Amniotic stem cell (primary cell): ENCODE measurements at places on chromosomes 12 and 14.
A peak's percentile ranks its signal among the peaks of the same experiment; 100 is the strongest.

DNA sequence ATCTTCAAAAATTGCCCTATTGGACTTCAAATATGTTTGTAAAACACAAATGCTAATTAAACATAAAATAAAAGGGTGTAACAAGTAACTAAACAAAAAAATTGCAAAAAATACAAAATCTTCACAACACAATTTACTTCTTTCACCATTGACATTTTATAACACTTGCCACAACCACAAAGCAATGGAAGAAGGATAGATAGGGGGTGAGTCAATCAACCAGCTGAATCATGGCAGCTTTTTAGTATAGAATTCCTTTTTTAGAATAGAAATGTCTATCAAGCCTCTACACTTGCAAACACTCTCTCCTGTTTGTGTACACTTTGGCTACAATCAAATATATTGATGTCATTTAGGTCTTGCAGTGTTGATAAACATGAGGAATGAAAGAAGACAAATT, 232.7 kb downstream of the SLC16A7 start:
- no peak for DNase-seq

DNA sequence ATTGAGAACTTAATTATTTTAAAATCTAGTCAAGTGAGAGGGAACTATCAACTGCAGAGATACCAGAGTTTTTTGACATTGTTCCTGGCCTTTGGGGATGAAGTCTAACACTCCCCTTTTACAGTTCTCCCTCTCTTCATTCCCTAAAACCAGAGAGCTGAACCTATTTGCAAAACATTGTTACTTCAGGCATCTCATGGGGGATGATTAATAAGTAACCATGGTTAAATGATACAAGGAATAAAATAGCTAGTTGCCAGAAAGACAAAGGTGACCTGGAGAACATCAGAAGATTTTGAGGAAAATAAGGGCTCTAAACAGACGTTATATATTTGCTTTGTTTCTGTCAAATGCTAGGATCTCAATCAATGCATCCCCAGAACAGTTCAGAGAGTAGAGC, 42.3 kb downstream of the PDE6H start:
- no peak for DNase-seq

DNA sequence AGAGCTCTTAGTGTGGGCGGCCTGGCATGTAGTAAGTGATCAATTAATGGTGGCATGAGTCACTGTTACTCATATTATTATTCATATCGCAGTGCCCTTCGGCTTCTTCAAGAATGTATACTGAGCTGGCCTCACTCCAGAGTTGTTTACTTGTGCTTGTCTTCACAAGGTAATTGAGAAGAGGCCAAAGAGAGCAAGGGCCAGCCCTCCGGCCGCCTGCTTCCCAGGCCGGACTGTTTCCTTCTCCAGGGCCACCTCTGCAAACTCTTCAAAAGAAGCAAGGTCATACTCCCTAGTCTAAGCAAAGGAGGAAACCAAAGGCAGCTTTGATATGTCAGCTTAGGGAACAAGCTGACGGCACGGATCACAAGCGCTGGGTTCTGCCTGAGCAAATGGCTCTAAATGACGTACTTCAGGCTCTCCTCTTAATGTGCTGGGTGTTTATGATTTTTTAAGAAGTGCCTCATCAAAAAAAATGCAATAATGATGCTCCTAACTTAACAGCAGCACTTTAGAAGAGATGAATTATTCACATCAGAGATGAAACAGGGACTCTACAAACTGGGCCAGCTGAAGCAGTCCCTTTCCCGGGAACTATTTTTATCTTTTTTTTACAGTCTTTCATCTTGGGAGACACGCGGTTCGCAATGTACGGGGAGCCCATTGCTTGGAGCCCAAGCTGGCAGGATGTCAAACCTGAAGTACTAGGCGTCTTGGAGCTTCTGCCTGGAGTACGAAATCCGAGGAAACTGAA, 65.6 kb upstream of the DLK1 start:
- DNase-seq: no peak

DNA sequence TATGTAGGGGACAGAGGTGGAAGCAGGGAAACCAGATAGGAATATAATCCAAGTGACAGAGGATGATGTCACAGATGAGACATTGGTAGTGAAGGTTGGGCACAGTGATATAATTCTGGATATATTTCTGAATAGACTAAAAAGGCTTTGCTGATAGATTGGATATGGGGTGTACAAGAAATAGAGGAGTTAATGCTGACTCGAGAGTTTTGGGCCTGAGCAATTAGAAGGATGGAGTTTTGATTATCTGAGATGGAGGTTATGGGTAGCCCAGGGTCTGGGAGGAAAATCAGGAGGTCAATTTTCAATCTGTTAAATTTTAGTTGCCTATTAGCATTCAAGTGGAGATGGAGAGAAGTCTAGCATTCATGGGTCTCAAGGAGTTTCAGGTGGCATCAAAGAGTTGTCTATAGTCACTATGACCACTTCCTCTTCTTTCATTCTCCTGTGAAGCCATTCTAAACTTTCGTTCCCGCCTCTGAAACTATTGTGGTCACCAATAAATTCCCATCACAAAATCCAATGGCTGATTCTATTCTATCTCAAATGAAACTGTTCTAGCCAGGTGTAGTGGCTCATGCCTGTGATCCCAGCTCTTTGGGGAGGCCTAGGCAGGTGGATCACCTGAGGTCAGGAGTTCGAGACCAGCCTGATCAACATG, 10.6 kb upstream of the ANO6 start:
- DNase-seq: no peak

DNA sequence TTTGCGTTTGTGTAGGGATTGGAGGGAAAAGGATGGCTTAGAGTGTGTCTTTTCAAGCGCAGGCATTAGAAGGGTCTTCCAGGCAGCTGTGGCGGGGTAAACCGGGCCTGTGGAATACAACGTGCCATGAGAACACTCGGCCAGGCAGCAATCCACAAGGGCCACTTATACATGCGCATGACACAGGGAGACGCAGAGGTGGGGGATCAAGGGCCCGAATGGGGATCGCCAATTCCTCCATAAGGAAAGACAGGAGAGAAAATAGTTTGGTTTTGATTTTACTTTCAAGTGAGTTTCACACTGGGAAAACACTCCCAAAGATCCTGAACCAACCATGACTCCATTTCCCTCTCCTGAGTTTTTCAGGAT, 71.6 kb downstream of the SPRING1 start:
- no peak for DNase-seq

- no peak for DNase-seq
Observed at GRCh38 chr12:3252450-3252891, 175.3 kb downstream of the TSPAN9 start.

GRCh38 chr12:52942066-52942900, 6.6 kb upstream of the KRT18 start:
- DNase-seq: no peak

- peak; percentile 38 for DNase-seq
Observed at GRCh38 chr14:71855399-71856036, 76.7 kb upstream of the RGS6 start.

- no peak for DNase-seq
Observed at GRCh38 chr12:107912421-107913004, 138.0 kb downstream of the ASCL4 start.

DNA sequence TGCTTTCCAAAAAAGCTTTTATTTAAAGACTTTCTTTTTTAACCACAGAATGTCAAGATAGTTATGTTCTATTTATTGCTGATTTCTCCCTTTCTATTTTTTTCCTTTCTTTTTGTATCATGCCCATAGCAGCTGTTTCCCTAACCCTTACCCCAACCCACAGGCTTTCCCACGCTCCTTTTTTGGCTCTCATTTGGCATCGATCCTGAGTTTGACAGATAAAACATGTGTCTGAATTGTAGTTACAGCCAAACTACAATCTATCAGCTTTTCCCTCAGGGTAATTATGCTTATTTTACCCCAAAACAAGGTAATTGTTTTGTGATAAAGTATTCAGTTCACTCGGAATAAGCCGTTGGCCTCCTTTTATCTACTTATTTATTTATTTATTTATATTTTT, 46.7 kb downstream of the PDE3A start:
- no peak for DNase-seq

- no peak for DNase-seq
Observed at GRCh38 chr12:32603858-32604257, 75.2 kb upstream of the DNM1L start.

GRCh38 chr12:6038160-6038559, 86.3 kb downstream of the VWF start:
- no peak for DNase-seq

GRCh38 chr12:101862245-101862644, 15.1 kb upstream of the DRAM1 start:
- DNase-seq: no peak

GRCh38 chr14:61611880-61612630, 83.3 kb upstream of the HIF1A start:
- DNase-seq: no peak

GRCh38 chr14:23539248-23540140, 12.1 kb downstream of the ZFHX2 start:
- no peak for DNase-seq
